Stomach (tissue), 19 donors: ENCODE measurements at places on chromosomes 3 and 15.

DNA sequence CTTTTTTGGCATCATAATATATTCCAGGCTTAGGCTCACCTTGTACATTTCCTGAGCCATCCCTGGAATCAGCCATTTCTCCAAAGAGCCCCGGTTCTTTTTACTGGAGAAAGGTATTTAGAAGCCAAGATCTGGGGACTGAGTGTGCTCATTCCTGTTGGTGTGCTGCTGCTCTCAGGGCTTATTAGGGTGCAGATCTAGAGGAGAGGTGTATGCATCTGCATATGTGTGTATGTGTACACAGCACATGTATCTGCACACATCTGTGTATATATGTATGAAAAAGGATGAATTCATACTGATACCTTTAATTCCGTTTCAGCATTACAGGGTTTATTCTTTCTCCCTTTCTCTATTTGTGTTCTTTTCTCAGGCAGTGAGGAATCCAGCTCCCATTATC, 162.1 kb upstream of the BHLHE40 start:
- no peak for DNase-seq

DNA sequence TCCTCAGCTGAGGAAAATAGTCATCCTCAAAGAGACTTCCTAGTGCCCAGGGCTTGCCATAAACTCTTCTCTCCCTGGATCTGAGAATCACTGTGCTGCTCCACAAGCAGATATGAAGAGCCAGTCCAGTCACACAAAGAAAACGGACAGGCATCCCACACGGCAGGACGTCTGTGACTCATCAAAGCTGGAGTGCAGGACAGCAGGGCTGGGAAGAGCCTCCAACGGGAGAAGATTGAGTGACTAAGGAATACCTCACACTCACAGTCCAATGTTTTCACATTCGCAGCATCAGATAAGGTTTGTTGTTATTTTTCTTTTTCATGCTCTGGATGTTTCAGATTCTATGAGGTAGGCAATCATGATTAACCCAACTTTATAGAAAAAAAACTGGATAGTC, 57.8 kb downstream of the NEK10 start:
- no peak for DNase-seq

GRCh38 chr3:111784001-111784400, 75.1 kb upstream of the PHLDB2 start:
- no peak for DNase-seq

GRCh38 chr15:78018946-78019644, 58.4 kb downstream of the TBC1D2B start:
- no peak for DNase-seq

- no peak for DNase-seq
These were observed 18.7 kb downstream of the USF3 start for GRCh38 chr3:113677737-113678136.

GRCh38 chr3:38587548-38588131, 61.8 kb downstream of the SCN5A start:
- peak; percentile 24 for DNase-seq

- DNase-seq = no peak
These were observed 14.6 kb downstream of the SLITRK3 start for GRCh38 chr3:165181556-165181955.
